GM12892 (cell line): ENCODE measurements at places on chromosomes 7 and 10.
A peak's percentile ranks its signal among the peaks of the same experiment; 100 is the strongest.

- DNase-seq: no peak
Measured at GRCh38 chr10:108409306-108409705, 1244.8 kb upstream of the SORCS1 start.

- DNase-seq: no peak
Measured at GRCh38 chr7:81527651-81528050, 242.2 kb downstream of the HGF start.

DNA sequence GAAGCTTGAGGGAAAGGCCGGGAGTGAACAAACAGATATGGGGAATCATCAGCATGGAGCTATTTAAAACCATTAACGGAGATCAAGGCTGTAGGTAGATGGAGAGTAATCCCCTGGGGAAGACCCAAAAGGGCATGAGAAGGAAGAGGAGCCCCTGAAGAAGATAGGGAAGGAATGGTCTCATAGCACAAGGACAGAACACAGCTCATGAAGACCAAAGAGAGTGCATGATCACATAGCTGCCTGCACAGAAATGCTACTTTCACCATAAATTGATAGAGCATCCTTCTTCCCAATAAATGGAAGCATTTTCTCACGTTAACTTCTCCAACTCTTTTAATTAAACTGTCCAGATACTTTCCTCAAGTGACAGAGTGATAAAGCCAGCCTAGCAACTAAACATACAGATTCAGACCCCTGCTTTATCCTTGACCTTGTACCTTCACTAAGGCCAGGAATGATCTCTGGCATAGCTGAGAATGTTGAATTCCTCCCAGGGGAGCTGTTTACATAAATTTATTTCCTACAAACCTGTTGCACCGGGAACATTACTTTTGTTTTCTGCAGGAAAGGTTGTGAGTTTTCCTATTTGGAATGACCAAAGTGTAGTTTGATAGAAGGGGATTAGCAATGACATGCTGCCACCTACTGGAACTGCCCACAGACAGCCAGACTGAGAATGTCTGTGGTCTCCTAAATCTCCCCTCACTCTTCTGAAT, 110.8 kb upstream of the LRGUK start:
- DNase-seq: no peak

DNA sequence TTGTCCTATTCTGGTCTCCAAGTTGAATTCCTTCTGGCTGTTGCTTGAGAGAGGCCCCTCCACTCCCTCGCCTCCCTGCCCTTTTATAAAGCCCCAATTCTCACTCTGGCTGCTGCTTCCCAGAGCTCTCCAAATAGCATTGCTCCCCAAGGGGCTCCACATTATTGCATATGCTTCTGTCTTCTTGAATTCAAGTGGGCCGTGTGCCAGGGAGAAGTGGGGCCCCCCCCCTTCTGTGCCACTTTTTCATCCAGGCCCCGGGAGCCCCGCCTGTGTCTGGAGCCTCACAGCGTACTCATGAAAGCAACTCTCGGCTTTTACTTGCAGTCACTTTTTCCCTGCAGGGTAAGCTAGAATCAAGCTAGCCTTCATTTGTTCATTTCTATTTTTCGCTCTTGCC, 265.1 kb downstream of the CCSER2 start:
- DNase-seq: no peak

- DNase-seq: no peak
Measured at GRCh38 chr10:132458071-132458585, 61.1 kb downstream of the PWWP2B start.

GRCh38 chr10:49081547-49082275, 33.6 kb downstream of the VSTM4 start:
- no peak for DNase-seq

DNA sequence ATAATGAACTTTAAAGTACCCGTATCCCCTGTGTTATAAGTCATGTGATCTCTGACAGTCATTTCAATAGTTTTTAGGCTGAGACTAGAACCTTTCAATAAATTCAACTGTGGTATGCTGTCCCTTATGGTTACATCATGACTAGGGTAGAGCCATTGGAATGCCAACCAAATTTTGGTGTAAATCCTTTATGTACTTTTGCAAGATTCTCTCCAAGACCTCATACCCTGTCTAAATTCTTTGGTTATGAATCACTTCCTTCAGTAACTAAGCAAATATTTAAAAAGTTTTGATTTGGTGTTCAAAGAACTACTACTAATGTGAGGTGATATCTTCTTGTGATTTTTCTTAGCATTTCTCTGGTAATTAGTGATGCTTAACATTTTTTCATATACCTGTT, 20.8 kb upstream of the OR6B1 start:
- DNase-seq: no peak

DNA sequence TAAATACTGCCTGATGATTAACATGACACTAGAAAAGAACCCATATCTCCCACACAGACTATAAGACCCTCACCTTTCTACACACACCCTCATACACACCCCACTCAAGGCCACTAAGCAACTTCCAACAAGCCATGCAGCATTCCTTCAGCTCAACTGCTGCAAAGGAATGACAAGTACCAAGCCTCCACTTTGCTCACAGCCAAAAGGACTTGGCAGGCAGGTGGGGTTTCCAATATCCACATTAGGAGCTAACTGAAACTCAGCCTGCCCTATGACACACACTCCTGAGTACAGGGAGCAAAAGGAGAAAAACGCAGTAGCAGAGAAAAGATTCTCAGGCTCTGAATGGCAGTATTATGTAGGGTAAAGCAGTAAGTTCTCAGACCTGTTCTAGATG, 13.4 kb downstream of the USP54 start:
- no peak for DNase-seq

DNA sequence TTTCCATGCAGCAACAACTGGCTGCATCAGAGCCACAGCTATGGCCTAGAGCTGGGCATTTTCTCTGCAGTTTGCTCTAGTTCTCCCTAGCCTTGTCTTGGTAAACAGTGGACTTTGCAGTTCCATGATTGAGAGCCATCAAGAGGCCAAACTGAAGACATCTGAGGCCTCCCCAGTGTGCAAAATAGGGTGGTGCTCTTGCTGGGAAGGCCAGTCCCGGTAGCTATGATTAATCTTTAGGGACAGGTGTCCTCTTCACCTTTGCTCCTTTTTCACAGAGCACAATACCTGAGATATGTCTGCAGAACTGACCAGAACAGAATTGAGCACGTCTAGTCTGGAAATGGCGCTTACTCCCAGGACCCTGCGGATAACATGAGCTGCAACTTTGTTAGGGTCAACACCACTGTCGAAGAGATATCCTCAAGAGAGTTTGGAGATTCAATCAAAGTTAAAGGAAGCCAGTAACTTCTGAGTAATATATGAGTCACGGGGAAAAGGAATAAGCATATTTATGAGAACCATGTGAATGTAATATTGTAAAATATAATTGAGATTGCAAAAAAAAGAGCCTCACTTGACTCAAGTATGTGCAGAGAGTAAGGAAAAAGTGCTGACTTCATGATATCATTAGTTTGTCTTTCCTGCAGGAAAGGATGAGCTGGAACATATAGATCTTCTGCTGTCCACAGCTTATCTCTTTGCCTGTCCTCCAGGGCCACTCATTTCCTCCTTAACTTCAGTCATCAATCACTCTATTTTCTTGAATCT, 76.7 kb downstream of the ANK3 start:
- no peak for DNase-seq

DNA sequence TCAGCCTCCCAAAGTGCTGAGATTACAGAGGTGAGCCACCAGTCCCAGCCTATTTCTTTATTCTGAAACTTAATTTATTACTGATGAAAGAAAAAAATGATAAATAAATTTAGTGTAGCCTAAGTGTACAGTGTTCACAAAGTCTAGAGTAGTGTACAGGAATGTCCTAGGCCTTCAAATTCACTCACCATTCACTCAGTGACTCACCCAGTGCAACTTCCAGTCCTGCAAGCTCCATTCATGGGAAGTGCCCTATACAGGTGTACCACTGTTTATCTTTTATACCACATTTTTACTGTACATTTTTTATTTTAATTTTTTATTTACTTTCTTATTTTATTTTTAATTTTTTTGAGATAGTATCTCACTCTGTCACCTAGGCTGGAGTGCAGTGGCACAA, 12.2 kb downstream of the MRLN start:
- DNase-seq: no peak

DNA sequence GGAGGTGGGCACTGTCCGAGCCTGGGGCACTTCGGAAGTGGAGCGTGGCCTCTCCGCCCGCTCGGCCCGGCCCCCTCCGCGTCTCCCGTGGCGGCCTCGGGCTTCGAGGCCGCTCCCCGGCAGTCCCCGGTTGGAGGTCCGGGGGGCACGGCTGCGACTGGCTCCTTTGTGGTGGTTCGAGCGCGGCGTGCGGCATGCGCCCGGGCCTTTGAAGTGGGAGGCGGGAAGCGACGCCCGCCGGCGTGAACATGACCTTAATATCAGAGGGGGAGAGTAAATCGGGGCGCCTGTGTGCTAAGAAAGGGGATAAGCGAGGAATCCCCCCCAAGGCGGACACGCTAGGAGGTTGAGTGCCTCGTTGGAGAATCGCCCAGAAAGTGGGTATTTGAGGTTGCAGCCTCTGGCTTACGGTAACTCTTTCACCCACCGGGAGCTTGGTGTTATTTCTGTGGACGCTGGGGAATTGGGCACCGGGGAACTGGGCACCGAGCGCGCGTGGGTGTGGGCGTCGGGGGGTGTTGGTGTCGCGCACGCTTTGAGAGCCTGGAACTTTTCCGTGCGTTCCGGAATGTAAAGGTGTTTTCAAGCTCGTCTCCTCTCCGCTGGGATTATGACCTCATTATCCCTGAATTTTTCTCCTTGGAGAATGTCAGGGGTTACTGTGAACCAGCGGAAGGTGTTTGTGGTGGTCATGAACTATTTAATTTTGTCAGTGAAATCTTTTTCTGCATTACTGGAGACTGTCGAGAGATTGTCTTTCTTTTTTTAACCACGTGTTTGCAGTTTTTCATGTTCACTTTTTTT, 660 bp downstream of the SUV39H2 start:
- peak; percentile 34 for DNase-seq

DNA sequence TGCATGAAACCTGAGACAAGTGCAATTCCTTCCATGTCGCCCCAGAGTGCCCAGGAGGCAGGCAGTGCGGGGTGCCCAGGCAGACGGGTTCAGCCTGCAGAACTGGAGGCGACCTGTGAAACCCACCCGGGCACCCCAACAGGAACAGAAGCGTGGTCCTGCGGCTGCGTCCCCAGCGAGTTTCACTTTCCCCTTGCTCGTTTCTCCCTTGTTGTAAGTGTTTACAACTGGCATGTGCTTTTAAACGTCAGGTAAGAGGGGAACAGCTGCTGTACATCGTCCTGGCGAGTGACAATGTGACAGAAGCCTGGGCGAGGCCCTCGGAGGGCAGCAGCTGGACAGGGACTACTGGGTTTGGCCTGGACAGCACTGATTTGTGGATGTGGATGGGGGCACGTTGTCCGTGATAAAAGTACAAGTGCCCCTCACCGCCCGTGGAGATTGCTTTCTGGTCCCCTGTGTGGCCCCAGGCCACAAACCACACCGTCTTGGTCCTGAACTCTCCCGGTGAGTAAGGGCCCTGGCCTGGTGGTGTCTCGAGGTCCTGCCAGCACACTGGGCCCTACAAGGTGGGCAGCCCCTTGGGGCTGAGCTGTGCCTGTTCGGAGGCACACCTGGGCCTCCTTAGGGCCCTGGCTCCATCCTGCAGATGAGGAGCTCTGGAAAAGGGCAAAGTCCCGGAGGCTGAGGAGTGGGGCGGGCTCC, 4.0 kb downstream of the VENTX start:
- DNase-seq: no peak

DNA sequence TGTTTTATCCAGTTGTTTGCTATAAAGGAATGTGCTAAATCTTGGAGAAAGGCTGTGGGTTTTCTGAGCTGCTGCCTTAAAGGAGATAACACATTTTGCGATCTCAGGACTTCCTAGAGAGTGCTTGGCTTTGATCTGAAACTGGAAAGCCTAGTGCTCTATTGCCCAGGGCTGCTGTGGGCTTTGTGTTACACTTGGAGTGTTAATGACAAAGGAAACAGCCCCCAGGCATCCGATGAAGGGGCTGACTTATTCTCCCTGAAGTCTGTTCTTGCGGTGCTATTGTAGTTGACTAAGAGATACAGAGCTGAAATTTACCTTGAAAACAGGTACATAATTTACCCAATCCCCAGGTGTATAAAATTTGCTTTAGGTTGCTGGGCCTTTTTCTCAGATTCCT, 74.5 kb downstream of the SND1 start:
- DNase-seq: no peak
